ENCODE measurements at places on chromosomes 12 and 14.

- DNase-seq: no peak
Observed at GRCh38 chr14:54329082-54329695, 67.6 kb upstream of the CDKN3 start.

DNA sequence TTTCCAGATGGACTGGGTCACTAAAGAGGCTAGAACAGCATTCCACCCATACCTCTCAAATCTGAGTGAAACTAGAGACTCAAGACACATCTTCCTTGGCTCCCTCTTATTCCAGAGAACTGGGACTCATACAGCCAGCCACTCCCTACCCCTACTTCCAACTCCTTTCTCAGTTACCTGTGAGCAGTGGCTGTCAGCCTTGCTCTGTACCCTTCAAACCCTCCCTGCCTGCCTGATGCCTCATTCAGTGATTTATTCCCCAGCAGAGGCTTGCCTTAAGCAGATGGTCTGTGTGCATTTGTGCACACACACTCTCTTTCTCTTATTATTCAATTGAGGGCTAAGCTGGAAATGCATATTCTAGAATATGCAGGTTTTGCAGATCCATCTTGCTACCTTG, 14.6 kb downstream of the GPR84 start:
- no peak for DNase-seq

DNA sequence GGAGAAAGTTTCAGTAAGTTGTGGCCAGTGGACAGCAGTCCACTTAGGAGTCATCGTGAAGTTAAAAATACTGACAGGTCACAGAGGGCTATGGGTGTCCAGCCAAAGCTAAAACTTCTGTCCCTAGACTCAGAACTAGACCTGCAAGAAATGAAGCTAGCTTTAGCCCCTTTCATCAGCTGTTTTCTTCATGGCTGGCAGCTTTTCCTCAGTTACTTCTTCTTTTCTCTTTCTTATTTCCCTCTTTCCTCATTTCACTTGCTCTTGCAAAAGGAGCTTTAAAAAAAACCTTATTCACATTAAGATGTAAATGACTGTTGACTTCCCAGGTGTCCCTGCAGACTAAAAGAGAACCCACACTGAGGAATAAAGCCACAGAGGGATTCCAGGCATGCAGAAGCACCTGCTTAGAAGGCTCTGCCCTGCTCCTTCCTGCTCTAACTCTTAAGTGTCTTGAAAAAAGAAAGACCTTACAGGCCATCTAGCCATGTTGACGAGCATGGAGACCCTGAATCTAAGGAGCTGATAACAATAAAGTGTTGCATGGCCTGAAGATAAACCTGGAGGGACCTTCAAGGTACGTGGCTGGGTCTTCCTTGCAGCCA, 69.7 kb upstream of the CCND2 start:
- DNase-seq: no peak

DNA sequence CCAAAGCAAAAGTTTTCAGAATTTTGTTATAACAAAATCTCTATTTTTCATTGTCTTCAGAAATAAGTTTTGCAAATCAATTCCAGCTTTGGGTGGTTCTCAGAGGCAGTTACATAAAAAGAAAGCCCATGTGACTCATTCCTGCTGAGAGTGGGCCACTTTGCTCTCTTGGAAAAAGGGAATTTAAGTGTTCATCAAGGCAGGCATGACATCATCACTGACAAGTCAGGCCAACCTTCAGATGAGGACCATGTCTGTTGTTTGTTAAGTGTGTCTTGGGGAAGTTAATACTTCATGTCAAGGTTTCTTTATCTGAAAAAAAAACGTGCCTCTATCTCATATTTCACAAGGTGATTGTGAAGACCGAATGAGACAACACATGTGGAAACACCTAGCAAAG, 519.8 kb upstream of the TMPO start:
- DNase-seq: no peak

GRCh38 chr12:2696136-2696535, 98.6 kb upstream of the FKBP4 start:
- no peak for DNase-seq
